Hepatocyte (in vitro differentiated cells): ENCODE measurements at places on chromosomes 12 and 14.

DNA sequence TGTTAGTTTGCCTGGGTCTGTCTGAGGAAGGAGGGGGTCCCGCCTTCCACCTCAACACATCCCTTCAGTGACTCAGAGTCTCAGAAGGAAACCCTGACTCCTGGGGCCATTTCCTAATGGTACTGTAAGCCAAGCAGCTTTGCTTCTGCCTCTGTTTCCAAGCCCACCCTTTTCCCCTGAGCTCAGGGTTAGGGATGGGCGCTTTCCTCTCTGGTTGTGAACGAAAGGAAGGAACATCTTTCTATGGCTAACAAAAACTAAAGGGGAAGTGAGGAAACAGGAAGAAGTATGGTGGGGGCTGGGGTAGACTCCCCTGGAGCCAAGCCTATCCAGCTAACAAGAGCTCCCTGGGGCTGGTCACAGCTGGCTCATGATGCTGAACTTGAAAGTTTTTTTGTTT is 11.6 kb upstream of the UNC119B start:
- H3K36me3 ChIP-seq: peaks cover 8% of the 10 kb centered on the region
- no peak overlapping the region for H3K27ac ChIP-seq
- H3K4me1 ChIP-seq: peaks cover 17% of the 10 kb centered on the region
- no peak overlapping the region for H3K4me3 ChIP-seq
- no peaks in the 10 kb centered on the region for H3K27me3 ChIP-seq
- no peak for DNase-seq

GRCh38 chr14:105281371-105282097 is 19.3 kb downstream of the BRF1 start:
- H3K27ac ChIP-seq: no peak overlapping the region
- DNase-seq: peak; percentile 81
- no peaks in the 10 kb centered on the region for H3K36me3 ChIP-seq
- H3K4me3 ChIP-seq: no peak overlapping the region
- H3K27me3 ChIP-seq: no peaks in the 10 kb centered on the region

GRCh38 chr12:3321881-3322280 is 169.1 kb upstream of the PRMT8 start:
- H3K27ac ChIP-seq: no peak overlapping the region
- H3K4me1 ChIP-seq: no peaks in the 10 kb centered on the region
- no peaks in the 10 kb centered on the region for H3K36me3 ChIP-seq
- no peak overlapping the region for H3K4me3 ChIP-seq
- no peak for DNase-seq
- H3K27me3 ChIP-seq: no peaks in the 10 kb centered on the region

- peak; percentile 8 for DNase-seq
- peaks cover 6% of the 10 kb centered on the region for H3K4me1 ChIP-seq
- H3K36me3 ChIP-seq: no peaks in the 10 kb centered on the region
- H3K27ac ChIP-seq: no peak overlapping the region
These were observed 686 bp downstream of the B4GALNT1 start for GRCh38 chr12:57632073-57632957.

DNA sequence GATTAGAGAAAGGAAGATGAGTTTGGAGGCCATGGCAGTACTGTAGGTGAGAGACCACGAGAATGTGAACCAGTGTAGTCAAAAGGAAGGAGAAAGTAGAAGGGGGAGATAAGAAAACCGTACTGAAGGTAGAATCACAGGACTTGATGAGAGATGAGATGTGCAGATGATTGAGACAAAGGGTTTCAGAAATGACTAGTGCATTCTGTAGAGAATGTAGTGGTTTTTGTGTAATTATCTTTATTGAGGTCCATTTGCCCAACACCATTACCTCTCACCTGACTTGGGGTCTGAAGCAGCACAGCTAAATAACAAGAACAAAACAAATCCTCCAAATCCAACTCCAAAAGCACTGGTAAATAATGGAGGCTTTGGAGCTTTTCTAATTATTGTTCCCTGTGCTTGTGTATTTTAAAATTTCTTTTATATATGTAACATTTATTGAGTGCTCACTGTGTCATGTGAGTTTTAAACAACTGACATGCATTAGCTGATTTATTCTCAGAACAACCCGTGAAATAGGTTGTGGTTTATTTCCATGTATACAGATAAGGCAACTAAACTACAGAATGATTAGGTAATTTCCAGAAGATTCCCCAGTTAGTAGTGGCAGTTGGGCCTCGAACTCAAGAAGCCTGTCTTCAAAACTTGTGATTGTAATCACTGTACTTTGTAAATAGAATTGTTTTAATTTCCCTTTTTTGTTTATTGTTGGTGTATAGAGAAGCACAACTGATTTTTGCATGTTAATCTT is 390.0 kb downstream of the AEBP2 start:
- H3K4me3 ChIP-seq: no peak overlapping the region
- no peak overlapping the region for H3K27ac ChIP-seq
- no peaks in the 10 kb centered on the region for H3K36me3 ChIP-seq
- H3K27me3 ChIP-seq: no peaks in the 10 kb centered on the region
- DNase-seq: no peak

DNA sequence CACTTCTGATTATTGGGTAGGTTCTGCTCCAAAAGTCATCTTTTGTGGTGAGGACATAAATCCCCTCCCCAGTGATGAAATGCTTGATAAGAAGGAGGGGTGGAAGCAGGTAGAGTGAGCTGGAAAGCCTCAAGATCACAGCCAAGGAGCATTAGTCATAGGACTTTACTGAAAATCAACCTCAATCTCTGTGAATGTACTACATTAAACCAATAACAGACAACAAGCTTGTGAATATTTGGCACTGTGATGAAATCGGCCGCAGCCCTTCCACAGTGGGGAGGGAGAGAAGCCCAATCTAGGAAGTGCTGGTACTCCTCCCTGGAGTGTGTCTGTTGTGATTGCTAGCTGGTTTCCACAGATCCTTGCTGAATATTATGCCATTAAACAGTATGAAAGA is 41.2 kb upstream of the PTCSC3 start:
- no peak for DNase-seq
- H3K4me1 ChIP-seq: no peaks in the 10 kb centered on the region
- no peaks in the 10 kb centered on the region for H3K36me3 ChIP-seq
- H3K27ac ChIP-seq: no peak overlapping the region
